ENCODE measurements at places on chromosomes 7 and 10.

- no peak for DNase-seq
These were observed 110.4 kb downstream of the TRIL start for GRCh38 chr7:28847681-28848080.

GRCh38 chr10:3452173-3452626 is 279.6 kb upstream of the PITRM1 start:
- no peak for DNase-seq

DNA sequence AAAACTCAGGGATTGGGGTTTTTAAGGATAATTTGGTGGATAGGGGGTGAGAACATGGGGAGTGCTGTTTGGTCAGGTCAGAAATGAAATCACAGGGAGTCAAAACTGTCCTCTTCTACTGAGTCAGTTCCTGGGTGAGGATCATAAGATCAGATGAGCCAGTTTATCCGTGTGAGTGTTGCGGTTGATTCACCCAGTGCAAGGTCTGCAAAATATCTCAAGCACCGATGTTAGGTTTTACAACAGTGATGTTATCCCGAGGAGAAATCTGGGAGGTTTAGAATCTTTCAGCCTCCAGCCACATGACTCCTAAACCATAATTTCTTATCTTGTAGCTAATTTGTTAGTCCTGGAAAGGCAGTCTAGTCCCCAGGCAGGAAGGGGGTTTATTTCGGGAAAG is 31.7 kb upstream of the AGR2 start:
- no peak for DNase-seq

- DNase-seq = no peak
These were observed 121.5 kb downstream of the ITIH5 start for GRCh38 chr10:7545261-7545660.

DNA sequence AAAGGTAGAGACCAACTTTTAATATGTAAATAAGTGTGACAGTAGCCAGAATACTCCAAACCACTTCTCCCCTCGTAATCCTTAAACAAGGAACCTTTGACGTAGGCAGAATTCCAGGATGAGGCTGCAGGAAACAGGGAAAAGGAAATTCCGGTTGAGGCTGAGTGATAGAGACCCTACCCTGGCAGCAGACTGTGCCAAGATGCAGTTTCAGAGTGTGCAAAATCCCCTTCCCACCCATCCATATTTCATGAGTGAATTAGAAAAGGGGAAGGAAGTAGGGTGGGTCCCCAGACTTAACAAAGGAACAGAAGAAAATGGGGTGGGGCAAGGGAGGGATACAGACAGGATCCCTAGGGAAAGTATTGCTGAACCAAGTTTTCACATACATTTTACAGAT is 143.0 kb downstream of the RAPGEF5 start:
- DNase-seq = no peak

- no peak for DNase-seq
These were observed 226.2 kb downstream of the THSD7A start for GRCh38 chr7:11605749-11606148.
